ENCODE measurements at places on chromosomes 4 and X. TPM values are rescaled to one million over a fixed set of nuclear protein-coding genes. Genes with fewer than 3 reads are reported as not detected.

CT55 gene
- not detected for total RNA-seq

NKX6-1 gene
- total RNA-seq = not detected

KDR gene
- not detected for total RNA-seq

SPARCL1 gene
- not detected for total RNA-seq

CABS1 gene
- total RNA-seq = not detected

TMPRSS11D gene
- total RNA-seq = not detected

ARX gene
- total RNA-seq = not detected

DNA sequence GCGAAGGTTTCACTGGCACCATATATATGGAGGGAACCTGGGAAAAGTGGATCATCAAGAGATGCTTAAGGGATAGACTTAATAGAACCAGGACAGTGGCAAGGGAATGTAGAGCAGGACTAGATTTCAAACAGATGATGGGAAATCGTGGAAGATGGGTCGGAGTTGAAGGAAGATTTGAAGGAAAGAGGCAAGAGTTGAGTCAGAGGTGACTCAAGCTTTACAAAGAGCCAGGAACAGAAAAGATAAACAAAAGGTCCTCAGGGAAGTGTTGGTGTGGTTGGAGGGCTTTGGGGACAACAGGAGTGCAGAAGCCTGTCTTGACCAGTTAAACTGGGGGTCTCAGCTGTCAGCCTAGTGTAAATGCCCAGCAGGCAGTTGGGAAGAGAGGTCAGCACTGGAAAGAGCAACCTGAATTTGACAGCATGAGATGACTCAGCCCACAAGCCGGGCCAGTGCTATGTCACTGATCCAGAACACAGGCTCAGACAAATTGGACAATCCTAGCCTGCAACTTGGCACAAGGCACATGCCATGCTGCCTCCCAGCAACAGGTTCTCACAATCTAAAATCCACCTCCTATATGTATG is 230.5 kb downstream of the IDS start:
- no peaks in the 10 kb centered on the region for H3K27me3 ChIP-seq
- no peak for DNase-seq
- no peaks in the 10 kb centered on the region for H3K4me1 ChIP-seq
- H3K4me3 ChIP-seq = no peak overlapping the region
- no peaks in the 10 kb centered on the region for H3K36me3 ChIP-seq

DNA sequence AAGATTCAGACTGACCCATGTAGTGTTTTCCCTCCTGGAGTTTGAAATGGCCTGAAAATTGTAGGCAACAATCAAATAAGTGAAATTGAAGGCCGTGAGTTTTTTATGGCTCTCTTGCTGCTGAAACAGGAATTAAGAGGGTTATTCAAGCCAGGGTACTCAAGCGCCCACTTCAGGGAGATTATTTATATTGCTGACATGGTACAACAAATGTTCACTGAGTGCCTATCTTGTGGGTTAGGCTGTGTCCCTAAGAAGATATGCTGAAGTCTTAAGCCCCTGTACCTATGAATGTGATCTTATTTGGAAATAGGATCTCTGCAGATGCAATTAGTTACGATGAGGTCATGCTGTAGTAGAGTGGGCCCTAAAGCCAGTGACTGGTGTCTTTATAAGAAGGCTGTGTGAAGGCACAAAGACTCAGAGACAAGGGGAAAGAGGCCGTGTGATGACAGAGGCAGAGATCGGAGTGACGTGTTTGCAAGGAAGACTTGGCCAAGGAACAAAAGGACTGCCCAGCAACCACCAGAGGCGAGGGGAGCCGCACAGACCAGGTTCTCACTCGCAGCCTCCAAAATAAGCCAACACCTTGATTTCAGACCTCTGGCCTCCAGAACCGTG is 72.9 kb downstream of the MED28 start:
- no peaks in the 10 kb centered on the region for H3K27me3 ChIP-seq
- no peak overlapping the region for H3K27ac ChIP-seq
- no peaks in the 10 kb centered on the region for H3K4me1 ChIP-seq
- no peak for DNase-seq
- H3K4me3 ChIP-seq = no peak overlapping the region

DNA sequence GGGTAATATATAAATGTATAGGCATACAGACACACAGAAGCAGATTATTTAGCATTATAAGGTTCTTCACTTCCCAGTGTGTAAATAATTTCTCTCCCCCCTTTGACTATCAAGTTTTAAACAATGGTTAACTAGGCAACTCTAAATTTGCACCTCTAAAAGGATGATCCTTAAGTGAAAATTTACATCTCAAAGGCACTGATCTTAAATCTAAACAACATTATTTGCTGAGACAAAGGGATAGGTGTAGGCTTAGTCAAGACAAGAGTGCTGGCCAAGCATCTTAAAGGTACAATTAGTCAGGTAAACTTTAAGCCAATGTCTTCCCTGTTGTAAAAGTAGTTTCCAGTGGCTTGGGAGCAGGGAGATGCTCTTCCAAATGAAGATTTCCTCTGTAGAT is 33.0 kb downstream of the NLRP2B start:
- H3K36me3 ChIP-seq = no peaks in the 10 kb centered on the region
- no peaks in the 10 kb centered on the region for H3K4me1 ChIP-seq
- no peaks in the 10 kb centered on the region for H3K27me3 ChIP-seq
- H3K27ac ChIP-seq = no peak overlapping the region
- no peak overlapping the region for H3K4me3 ChIP-seq
- no peak for DNase-seq

DNA sequence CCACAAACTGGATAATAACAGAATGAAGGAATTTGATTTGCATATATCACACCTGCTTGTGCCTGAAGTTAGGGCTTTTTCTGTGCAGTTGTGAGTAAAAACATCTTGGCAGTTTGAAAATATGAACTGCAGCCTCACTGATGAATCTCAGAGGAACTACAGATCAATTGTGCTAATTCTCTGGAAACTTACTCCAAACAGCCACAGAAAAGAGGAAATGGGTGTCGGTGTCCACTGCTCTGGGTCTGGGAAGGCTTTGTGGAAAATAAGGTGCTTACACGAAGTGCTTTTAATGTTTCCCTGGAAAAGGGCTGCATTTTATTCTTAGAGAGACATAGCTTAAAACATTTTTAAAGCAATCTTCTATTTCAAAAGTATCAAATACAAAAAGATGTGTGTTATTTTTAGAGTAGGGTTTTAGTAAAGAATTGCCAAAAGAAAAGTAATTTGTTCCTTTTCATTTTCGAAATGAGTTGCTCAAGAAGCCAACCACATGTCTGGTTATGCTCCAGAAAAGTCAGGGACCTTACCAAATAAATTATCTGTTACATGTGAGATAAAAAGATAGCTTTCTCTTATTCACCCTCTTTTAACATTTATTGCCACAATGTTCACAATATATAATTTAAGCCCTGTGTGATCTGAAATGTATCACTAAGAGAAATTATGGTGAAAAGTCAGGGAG is 240.1 kb downstream of the FRAS1 start:
- H3K27me3 ChIP-seq = peaks cover 15% of the 10 kb centered on the region
- no peak overlapping the region for H3K27ac ChIP-seq
- peaks cover 2% of the 10 kb centered on the region for H3K4me1 ChIP-seq
- no peaks in the 10 kb centered on the region for H3K36me3 ChIP-seq

GRCh38 chr4:134862116-134862515 is 660.5 kb upstream of the PABPC4L start:
- no peak overlapping the region for H3K4me3 ChIP-seq
- H3K27me3 ChIP-seq = no peaks in the 10 kb centered on the region
- no peaks in the 10 kb centered on the region for H3K36me3 ChIP-seq
- H3K27ac ChIP-seq = no peak overlapping the region
- no peaks in the 10 kb centered on the region for H3K4me1 ChIP-seq

GRCh38 chrX:17527135-17527701 is 152.2 kb downstream of the NHS start:
- H3K4me3 ChIP-seq = no peak overlapping the region
- H3K4me1 ChIP-seq = no peaks in the 10 kb centered on the region
- no peaks in the 10 kb centered on the region for H3K36me3 ChIP-seq
- H3K27ac ChIP-seq = no peak overlapping the region

DNA sequence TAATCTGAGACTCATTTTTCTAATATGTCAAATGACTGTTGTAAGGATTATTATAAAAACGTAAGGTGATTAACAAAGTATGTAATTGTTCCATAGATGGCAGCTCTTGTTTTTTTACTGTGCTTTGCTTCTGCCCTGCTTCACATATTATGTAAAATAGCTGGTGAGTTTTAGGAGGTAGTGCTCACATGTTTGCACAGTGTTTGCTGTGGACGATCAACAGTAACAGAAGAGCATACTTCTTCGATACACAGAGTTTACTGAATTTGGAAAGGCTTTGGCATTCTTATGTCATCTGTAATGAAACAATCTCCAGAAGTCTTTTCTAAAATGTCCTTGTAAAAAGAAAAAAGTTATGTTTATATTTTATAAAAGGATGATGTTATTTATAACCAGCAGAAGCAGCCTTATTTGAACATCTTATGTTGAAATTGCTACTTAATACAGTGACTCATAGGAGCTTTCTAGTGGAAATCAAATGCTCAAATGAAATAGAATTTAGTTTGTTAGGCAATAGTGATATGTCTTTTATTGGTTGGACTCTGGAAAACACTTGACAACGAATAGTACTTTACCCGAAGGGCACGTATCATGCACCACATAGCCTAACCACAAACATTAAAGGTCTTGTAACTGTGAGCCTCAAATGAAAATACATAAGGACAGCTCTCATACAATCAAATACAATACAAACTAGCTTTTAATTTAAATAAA is 1.9 kb upstream of the MTTP start:
- H3K4me1 ChIP-seq = no peaks in the 10 kb centered on the region
- no peak for DNase-seq
- H3K36me3 ChIP-seq = no peaks in the 10 kb centered on the region

DNA sequence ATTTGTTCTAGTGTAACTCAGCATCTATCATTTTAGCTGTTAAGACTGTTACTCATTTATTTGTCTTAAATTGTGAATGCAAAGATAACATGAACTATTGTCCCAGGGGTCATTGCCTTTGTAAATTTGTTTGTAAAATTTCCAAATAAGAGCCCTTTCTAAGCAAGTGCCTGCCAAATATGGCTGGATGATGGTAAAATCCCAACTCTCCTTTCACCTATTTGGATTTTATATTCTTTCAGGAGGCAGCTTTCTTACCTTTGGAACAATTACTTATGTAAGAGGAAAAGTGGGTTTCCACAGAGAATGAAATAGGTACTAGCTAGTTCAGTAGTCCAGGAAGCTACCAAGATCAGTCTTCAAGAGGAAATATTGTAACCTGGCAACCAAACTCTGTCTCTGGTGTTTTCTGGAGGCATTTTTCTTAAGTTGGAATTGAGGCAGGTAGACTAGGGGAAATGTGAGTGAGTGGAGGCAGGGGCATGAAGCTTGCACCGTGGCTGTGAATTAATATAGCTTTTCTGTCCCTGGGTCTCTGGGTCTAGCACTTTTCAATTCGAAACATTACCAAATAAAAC is 363.0 kb upstream of the ZCCHC13 start:
- peaks cover 9% of the 10 kb centered on the region for H3K36me3 ChIP-seq
- peaks cover 12% of the 10 kb centered on the region for H3K4me1 ChIP-seq
- DNase-seq = no peak
- no peak overlapping the region for H3K27ac ChIP-seq

DNA sequence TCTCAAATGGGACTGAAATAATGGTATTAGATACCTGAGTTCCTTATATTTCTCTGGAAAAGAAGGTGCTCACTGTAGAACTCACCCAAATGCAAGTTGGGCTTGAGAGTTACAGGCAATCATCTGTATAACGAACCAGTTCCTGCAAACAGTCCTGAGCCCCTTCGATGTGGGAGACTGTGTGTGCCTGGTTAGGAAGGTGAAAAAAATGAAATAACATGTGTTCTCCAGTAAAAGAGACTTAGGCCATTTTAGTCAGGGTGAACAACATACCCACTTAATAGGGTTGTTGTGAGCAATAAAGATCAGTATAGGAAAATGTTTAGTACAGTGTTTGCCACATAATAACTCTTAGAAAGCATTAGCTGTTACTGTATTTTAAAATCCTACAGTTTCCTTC is 23.4 kb downstream of the STIM2 start:
- DNase-seq = no peak
- peak overlapping the region; percentile 33 for H3K4me3 ChIP-seq
- peaks cover 77% of the 10 kb centered on the region for H3K4me1 ChIP-seq

- no peak for DNase-seq
- H3K4me1 ChIP-seq = peaks cover 5% of the 10 kb centered on the region
- no peaks in the 10 kb centered on the region for H3K27me3 ChIP-seq
- H3K4me3 ChIP-seq = no peak overlapping the region
Observed at GRCh38 chr4:176436293-176436973, 116.7 kb downstream of the SPCS3 start.

DNA sequence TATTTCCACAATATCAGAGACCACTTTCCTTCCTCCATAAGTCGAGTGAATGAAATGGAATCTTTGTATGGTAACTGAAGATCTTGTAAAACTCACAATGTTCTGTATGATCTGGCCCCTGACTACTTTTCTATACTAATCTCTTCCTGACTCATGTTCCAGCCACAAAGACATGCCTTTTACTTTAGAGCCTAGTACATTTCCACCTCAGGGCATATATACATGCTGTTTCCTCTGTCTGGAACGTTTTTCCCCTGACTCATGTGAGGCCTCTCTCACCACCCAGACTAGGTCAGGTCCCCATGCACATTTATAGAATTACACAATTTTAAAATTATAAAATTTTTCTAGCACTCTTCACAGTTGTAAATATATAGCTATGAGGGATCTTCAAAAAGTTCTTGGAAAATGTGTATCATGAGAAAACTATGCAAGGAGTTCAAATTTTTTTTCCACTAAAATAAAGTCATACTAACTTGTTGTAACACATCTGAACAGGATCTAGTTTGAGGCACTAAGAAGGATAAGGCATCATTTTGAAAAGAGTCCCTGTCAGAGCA is 208.8 kb downstream of the SH2D1A start:
- no peaks in the 10 kb centered on the region for H3K36me3 ChIP-seq
- H3K4me3 ChIP-seq = no peak overlapping the region
- H3K27me3 ChIP-seq = no peaks in the 10 kb centered on the region
- DNase-seq = no peak

- no peak overlapping the region for H3K27ac ChIP-seq
- no peaks in the 10 kb centered on the region for H3K36me3 ChIP-seq
- no peak overlapping the region for H3K4me3 ChIP-seq
Observed at GRCh38 chrX:14412686-14413085, 116.7 kb upstream of the GLRA2 start.

- H3K4me1 ChIP-seq = no peaks in the 10 kb centered on the region
- no peaks in the 10 kb centered on the region for H3K27me3 ChIP-seq
Observed at GRCh38 chr4:114481856-114482255, 116.8 kb upstream of the UGT8 start.

- H3K4me1 ChIP-seq = no peaks in the 10 kb centered on the region
- H3K27ac ChIP-seq = no peak overlapping the region
- peaks cover 31% of the 10 kb centered on the region for H3K36me3 ChIP-seq
- no peak overlapping the region for H3K4me3 ChIP-seq
Observed at GRCh38 chrX:131747173-131747572, 203.3 kb downstream of the OR13H1 start.

DNA sequence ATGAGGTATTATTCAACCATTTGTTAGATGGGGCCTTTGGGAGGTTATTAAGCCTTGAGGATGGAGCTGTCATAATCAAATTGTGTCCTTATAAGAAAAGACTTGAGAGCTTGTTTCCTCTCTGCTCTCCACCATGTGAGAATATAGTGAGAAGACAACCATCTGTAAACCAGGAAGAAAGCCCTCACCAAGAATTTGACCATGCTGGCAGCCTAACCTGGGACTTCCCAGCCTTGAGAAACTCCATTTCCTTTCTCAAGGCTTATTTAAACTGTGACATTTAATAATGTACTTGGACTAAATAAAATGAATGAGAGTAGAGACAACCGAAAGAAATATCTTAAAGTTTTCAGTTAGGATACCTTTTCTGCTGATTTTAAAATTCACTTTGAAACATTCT is 83.7 kb upstream of the GC start:
- H3K4me1 ChIP-seq = no peaks in the 10 kb centered on the region
- DNase-seq = no peak
- H3K27me3 ChIP-seq = no peaks in the 10 kb centered on the region
- H3K27ac ChIP-seq = no peak overlapping the region
